Activated CD8-positive, alpha-beta T cell treated with anti-CD3 and anti-CD28 coated beads, Interleukin-2, amount 10 ng/mL, durations not matched to agents 7 days and 5 days (primary cell): ENCODE measurements at places on chromosomes 1 and 21. TPM values are rescaled to one million over a fixed set of nuclear protein-coding genes. Genes with fewer than 3 reads are reported as not detected.

The LINGO4 gene
- 0.16 TPM for total RNA-seq

The C8B gene
- not detected for total RNA-seq

The KCNT2 gene
- total RNA-seq: not detected

The PTGFRN gene
- 0.90 TPM for total RNA-seq

The RAD54L gene
- total RNA-seq: 59.3 TPM

- H3K27ac ChIP-seq: no peak overlapping the region
- H3K4me3 ChIP-seq: no peak overlapping the region
- H3K36me3 ChIP-seq: no peaks in the 10 kb centered on the region
- no peaks in the 10 kb centered on the region for H3K4me1 ChIP-seq
- DNase-seq: no peak
- H3K27me3 ChIP-seq: peaks cover 5% of the 10 kb centered on the region
Observed at GRCh38 chr1:30359539-30360220, 363.7 kb downstream of the MATN1 start.

GRCh38 chr1:17274186-17275170 is 25.6 kb downstream of the PADI3 start:
- peak; percentile 35 for DNase-seq
- no peaks in the 10 kb centered on the region for H3K4me1 ChIP-seq
- H3K4me3 ChIP-seq: no peak overlapping the region
- H3K27ac ChIP-seq: no peak overlapping the region
- no peaks in the 10 kb centered on the region for H3K36me3 ChIP-seq

- H3K27me3 ChIP-seq: no peaks in the 10 kb centered on the region
- no peak overlapping the region for H3K4me3 ChIP-seq
- no peak overlapping the region for H3K27ac ChIP-seq
- H3K36me3 ChIP-seq: no peaks in the 10 kb centered on the region
Observed at GRCh38 chr1:55636696-55637095, 421.5 kb upstream of the USP24 start.

DNA sequence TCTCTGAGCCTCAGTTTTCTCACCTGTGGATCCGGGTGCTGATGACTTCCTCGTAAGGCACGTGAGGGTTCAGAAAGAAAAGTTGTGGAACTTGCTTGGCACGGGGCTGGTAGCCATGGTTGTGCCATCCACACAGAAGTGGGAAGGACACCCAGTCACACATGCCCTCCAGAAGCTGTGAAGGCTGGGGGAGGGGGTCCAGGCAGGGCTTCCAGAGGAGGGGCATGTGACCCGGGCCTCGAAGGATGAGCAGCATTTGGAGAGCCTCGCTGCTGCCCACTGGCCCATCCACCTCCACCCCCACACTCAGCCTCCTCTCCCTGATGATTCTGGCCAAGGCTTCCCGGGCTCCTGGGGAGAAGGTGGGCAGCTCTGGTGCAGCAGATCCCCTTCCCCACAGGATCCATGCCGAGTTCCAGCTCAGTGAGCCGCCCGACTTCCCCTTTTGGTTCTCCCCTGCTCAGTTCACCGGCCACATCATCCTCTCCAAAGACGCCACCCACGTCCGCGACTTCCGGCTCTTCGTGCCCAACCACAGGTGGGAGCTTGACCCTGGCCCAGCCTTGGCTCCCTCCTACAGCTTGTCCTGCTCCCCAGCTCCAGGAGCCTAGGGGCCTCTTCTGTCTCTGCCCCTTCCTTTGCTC is 9.4 kb downstream of the SELENON start:
- peaks cover 7% of the 10 kb centered on the region for H3K4me1 ChIP-seq
- H3K27ac ChIP-seq: no peak overlapping the region
- no peak for DNase-seq
- H3K4me3 ChIP-seq: no peak overlapping the region

DNA sequence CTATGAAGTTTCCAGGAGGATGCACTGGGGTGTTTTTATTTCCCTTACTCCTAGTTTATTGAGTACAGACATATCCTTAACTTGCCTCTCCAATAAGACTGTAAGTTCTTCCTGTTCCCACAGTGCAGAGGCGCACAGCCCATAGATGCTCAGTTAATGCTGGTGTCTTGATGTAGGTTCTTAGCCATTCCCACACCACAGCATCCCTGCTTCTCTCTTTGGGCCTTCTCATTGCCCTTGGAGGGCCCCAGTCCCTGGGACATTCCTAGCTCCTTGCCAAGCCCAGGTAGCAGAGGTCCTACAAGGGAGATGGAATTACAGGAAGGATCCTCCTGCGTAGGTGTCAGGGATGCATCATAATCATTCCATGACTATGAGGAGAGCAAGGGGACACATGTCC is 61.6 kb upstream of the HMGB4 start:
- H3K27me3 ChIP-seq: peaks cover 4% of the 10 kb centered on the region
- no peak overlapping the region for H3K27ac ChIP-seq
- no peaks in the 10 kb centered on the region for H3K4me1 ChIP-seq
- no peak overlapping the region for H3K4me3 ChIP-seq

- no peak overlapping the region for H3K4me3 ChIP-seq
- no peak for DNase-seq
- H3K27ac ChIP-seq: no peak overlapping the region
Observed at GRCh38 chr1:167747988-167748387, 26.2 kb downstream of the MPZL1 start.

GRCh38 chr1:241610056-241610815 is 29.9 kb downstream of the CHML start:
- H3K36me3 ChIP-seq: no peaks in the 10 kb centered on the region
- no peaks in the 10 kb centered on the region for H3K27me3 ChIP-seq
- no peak overlapping the region for H3K27ac ChIP-seq

DNA sequence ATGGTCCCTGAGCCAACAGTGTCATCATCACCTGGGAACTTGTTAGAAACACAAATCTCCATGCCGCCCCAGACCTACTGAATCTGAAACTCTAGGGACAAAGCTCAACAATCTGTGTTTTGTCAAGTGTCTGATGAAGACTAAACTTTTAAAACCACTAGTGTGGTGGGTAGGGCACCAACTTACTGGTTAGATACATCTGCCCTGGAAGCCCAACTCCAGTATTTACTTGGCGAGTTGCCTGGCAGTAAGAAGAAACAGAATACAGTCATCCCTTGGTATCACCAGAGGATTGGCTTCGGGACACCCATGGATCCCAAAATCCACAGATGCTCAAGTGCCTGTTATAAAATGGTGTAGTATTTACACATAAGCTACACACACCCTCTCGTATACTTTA is 367.9 kb upstream of the DUSP10 start:
- no peak overlapping the region for H3K27ac ChIP-seq
- DNase-seq: no peak
- H3K4me3 ChIP-seq: no peak overlapping the region
- no peaks in the 10 kb centered on the region for H3K27me3 ChIP-seq
- no peaks in the 10 kb centered on the region for H3K4me1 ChIP-seq

DNA sequence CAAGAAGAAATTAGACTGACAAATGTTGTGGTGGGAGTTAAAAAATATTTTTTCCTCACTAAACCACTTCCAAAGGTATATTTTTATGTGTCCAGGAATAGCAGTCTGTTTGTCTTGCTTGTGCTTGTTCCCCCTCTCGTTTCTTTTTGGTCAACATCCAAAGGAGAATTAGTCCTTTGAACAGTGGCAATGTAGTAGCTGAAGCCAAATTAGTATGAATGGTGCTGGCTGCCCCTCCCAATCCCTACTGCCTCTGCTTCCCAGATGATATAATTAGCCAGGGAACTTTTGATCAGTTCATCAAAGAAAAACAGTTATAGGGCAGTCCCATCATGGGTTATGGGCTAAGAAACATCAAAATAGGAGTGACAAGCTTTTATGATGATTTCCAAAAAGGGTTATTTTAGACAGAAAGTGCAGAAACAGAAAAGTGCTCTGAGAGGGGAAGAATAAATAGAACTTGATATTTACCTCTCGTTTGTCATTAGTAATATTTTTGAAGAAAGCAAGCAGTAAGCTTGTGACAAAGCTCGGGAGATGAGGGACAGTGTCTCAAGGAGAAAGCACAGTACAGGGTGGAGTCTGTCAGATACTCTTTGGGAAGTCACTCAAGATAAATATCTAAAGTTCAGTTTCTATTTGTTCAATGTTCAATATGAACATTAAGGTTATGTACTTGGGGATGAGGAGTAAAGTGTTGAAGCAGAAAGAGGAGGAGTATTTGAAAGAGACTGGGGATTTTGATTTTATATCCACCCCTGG is 239.1 kb downstream of the HLX start:
- H3K36me3 ChIP-seq: no peaks in the 10 kb centered on the region
- no peaks in the 10 kb centered on the region for H3K4me1 ChIP-seq
- no peaks in the 10 kb centered on the region for H3K27me3 ChIP-seq
- no peak overlapping the region for H3K27ac ChIP-seq
- no peak for DNase-seq

GRCh38 chr21:15088488-15088887 is 23.7 kb upstream of the NRIP1 start:
- no peaks in the 10 kb centered on the region for H3K36me3 ChIP-seq
- H3K27ac ChIP-seq: no peak overlapping the region
- H3K4me3 ChIP-seq: no peak overlapping the region
- H3K27me3 ChIP-seq: no peaks in the 10 kb centered on the region

DNA sequence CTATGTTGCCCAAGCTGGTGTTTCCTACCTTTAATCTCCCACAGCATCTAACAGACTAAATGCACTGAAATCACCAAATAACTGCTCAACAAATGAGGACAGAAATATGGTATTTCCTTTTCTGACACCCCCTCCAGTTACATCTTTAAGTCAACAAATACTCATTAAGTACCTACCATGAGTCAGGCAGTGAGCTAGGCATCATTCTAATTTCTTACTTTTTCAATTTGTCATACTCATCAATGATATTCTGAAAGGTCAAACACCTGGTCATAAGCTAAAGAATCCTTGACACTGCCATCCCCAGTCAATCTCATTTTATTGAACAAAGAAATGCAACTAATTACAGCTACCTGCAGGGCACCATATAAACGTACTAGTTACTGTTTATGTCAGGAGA is 36.6 kb downstream of the LUZP1 start:
- no peaks in the 10 kb centered on the region for H3K4me1 ChIP-seq
- DNase-seq: no peak
- H3K27me3 ChIP-seq: no peaks in the 10 kb centered on the region
- H3K27ac ChIP-seq: no peak overlapping the region

- DNase-seq: peak; percentile 59
- H3K36me3 ChIP-seq: no peaks in the 10 kb centered on the region
- H3K27ac ChIP-seq: peak overlapping the region; percentile 43
- no peak overlapping the region for H3K4me3 ChIP-seq
- peaks cover 48% of the 10 kb centered on the region for H3K4me1 ChIP-seq
- no peaks in the 10 kb centered on the region for H3K27me3 ChIP-seq
Observed at GRCh38 chr21:35525443-35525842, 476.3 kb upstream of the RUNX1 start.
